Left cardiac atrium (tissue), 4 donors: ENCODE measurements at places on chromosomes 1 and 21.

GRCh38 chr1:37035796-37036666 is 1.7 kb upstream of the GRIK3 start:
- DNase-seq: no peak

DNA sequence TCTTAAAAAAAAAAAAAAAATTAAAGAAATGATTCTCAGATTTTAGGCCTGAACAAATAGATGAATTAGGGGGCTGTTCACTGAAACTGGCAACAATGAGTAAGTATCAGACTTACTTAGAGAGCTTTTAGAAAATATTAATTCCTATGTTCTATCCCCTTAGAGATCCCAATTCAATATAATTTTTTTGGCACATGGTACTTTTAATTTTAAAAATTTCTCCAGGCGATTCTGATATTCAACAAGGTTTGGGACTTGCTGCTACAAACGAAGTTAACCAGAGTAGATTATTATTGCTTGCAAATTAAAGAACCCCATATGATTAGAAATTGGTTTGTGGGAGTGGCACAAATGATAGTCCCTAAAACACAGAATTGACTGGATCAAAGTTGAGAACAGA is 11.4 kb downstream of the SCMH1 start:
- no peak for DNase-seq

DNA sequence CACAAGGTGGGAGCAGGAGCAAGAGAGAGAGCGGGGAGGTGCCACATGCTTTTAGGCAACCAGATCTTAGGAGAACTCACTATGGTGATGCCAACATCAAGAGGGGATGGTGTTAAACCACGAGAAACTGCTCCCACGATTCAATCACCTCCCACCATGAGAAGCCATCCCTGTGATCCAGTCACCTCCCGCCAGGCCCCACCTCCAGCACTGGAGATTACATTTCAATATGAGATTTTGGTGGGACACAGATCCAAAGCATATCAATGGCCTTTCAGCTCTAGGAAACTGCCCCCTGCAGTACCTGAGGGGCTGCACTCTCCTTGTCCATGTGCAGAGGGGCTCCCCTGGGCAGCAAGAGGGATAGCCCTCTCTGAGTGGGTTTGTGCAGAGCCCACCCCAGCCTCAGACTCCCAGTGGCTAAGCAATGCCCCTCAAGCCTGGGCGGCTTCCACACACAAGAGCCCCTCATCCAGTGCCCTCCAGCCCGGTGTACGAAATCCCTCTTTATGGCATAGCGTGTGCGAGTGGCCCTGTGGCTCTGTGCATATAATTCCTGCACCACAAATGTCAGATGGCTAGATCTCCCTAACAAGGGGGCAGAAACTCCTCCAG is 15.5 kb upstream of the PRDM16 start:
- peak; percentile 4 for DNase-seq

- no peak for DNase-seq
Measured at GRCh38 chr21:24375201-24375600, 1232.1 kb downstream of the MRPL39 start.

DNA sequence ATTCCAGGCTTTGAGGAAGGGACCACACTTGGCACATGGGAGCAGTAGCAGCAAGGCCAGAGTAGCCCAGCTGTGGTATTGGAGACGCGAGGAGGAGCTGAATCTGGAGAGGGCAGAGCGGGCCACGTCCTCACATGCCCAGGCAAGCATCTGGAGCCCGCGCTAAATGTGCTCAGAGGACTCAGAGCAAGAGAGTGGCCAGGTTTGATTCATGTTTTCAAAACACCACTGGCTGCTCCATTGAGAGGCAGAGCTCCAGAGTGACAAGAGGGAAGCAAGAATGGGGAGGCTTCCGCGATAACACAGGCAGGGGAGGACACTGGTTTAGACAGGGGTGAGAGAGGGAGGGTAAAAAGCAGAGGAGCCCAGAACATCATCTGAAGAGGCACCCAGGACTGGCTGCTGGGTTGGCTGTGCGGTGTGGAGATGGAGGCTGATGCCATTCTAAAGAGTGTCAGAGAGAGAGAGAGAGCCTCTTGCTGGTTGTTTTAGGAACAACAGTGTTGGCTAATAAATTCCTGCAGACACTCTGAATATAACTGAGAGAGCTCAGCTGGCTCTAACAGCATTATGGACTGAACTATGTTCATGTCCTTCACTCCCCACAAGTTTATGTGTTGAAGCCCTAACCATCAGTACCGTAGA is 32.3 kb downstream of the RCAN1 start:
- DNase-seq: peak; percentile 29

DNA sequence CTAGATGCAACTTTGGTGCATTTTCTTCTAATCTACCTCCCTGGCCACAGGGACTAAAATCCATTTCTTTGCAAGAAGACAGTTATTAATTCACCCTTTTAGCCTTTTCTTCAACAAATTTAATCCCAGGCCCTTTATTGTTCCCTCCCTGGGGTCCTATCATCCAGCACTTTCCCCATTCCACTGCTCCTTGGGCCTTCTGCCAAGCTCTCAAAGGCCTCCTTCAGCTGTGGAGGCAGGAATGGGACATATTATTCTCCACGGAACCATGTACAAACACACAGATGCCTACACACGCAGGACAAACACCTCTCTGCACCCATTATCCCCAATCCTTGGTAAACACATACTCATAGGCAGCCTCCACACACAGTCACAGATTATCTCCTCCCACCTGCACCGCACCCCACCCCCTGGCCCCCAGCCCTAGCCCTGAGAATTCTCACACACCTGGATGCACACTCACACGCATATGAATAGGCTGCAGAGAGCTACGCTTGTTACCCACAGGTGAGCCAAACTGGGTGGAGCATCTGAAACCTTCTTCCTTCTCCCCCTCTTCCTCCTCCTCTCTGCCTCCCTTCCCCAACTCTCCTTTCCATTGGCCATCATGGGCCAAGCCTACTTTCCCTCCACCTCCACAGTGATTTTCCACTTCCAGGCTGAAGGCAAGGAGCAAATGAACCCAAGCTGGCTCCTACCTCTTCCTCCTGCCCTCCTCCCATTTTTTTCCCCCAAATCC is 11.7 kb downstream of the TAGLN2 start:
- DNase-seq: peak; percentile 17

GRCh38 chr1:5370311-5370710 is 621.9 kb downstream of the NPHP4 start:
- DNase-seq: no peak

GRCh38 chr1:12124693-12125421 is 41.9 kb upstream of the TNFRSF1B start:
- peak; percentile 84 for DNase-seq

GRCh38 chr1:107442551-107442950 is 301.7 kb downstream of the NTNG1 start:
- no peak for DNase-seq

DNA sequence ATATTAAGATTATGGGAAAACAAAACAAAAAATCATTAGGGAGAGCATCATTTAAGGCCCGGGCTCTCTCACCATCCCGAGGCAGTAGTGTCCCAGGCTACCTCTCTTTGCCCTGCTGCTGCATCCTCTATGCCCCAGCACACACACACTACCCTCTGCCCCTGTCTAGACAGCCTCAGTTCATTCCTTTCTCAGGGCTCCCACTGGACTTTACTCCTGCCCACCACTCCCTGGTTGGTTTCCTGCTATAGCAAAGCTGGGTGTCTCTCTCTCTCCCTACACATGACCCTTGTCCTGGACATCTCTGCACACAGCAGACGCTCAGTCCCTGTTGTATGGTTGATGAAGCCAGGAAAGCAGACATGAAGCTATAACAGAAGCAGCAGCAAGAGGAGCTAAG is 30.7 kb downstream of the GNG12 start:
- no peak for DNase-seq

DNA sequence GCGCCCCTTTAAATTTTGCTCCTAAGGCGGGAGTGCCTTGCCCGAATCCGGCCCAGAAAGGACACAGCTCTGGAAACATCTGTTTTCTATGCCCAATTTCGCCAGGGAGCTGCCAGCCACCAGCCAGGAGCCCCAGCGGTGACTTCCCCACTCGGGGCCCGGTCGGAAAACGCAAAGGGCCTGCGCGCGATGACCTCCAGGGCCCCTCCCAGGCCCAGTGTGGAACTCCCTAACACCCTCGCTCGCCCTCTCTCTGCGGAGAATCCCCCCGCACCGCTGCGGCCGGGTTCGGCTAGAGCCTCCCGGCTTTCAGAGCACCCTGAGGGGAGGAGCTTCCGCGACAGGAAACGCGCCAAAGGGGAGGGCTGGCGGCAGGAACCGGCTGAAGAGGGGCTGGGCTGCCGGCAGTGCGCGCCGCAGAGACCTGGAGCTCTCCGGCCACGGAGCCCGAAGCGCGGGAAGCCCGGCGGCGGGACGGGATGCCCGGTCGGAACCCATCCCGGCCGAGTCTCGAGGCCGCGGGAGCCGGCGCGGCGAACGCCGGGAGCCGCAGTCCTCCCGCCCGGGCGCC is 505 bp downstream of the CLSPN start:
- peak; percentile 90 for DNase-seq

DNA sequence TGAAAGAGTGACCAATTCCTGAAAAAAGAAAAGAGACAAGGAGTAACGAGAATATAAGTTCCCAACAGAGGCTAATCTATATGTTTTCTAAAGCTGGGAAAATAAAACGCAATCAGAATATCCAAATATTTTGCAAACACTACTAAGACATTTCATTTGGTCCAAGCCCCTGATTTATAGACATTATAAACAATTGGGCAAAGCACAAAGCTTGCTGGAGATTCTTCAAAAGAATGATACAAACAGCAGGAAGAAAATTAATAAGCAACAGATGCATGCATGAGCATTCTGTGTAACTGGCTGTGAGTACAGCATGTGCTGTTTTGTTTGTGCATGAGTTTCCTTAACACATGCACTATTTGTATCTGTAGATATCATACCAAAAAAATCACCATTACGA is 552.9 kb downstream of the LTN1 start:
- no peak for DNase-seq

GRCh38 chr1:12244585-12244984 is 14.8 kb downstream of the VPS13D start:
- DNase-seq: no peak

DNA sequence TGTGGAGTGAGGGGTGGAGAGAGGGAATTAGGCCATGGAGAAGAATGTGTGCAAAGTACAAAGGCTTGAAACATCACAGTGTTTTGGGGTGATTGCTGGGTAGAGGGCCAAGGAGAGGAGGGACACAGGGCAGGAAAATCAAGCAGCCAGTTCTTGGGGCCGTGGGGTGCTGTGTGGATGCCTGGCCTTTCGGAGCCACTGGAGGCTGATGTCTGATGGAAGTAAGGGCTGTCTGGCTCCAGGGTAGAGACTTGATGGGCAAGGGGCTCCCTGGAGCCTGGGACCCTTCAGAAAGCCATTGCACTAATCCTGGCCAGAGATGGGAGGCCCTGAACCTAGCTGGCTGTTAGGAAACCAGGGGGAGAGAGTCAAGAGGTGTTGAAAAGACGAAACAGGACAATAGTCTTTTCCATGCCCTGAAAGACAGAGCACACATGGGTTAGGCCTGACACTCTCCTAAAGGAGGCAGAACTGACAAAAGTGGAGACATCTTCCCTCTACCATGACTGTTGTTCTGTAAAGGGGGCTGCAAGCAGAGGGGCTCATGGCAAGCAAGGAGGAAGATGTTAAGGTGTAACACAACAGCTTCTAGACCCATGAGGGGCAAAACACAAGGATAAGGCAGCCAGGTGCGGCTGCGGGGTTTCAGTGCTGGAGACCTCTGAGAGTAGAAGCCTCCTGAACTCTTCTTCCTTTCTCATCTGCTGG is 21.0 kb downstream of the ATF3 start:
- DNase-seq: no peak

DNA sequence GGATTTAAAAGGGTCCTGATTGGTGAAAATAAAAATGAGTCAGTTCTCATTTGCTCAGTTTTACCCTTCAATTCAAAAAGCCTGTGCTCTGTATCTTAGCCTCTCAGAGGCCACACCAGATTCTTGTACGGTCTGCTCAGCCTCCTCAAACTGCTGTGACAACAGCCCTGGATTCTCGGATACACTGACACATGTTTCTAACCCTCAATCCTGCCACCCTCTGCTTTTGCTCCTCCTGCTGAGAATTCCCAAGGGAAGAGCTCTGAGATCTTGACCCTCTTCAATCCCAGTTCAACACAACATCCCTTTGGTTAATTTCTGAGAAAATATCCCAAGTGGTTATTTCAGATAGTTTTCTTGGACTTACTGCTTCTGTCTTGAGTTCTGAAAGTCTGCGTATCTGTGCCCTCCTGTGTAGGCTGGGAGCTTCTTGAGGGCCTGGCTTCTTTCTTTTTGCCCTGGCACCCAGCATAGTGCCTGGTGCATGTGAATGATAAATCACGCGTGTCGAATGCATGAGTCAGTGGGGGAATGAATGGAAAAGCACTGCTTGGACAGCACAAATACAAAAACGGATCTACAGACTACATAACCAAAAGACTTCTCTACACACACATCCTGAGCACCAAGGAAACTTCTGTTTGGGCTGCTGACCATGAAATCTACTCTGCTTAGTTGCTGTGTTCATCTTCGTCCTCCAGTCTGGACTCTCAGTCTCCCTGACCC is 24.5 kb downstream of the IRF2BP2 start:
- no peak for DNase-seq

GRCh38 chr1:168424281-168424680 is 119.5 kb downstream of the XCL2 start:
- DNase-seq: no peak
